ENCODE measurements at places on chromosomes 12 and 14. TPM values are rescaled to one million over a fixed set of nuclear protein-coding genes. Genes with fewer than 3 reads are reported as not detected.

Gene BATF
- not detected for total RNA-seq

Gene RALGAPA1
- total RNA-seq: 42.0 TPM

Gene PRIMA1
- total RNA-seq: 2.1 TPM

Gene PTHLH
- 0.56 TPM for total RNA-seq

Gene PLXNC1
- 5.8 TPM for total RNA-seq

Gene PMCH
- total RNA-seq: not detected

Gene ZNF641
- 17.1 TPM for total RNA-seq

Gene SERPINA9
- total RNA-seq: not detected

Gene SETD3
- 36.1 TPM for total RNA-seq

Gene CAPZA3
- not detected for total RNA-seq

Gene CKB
- total RNA-seq: 961 TPM

DNA sequence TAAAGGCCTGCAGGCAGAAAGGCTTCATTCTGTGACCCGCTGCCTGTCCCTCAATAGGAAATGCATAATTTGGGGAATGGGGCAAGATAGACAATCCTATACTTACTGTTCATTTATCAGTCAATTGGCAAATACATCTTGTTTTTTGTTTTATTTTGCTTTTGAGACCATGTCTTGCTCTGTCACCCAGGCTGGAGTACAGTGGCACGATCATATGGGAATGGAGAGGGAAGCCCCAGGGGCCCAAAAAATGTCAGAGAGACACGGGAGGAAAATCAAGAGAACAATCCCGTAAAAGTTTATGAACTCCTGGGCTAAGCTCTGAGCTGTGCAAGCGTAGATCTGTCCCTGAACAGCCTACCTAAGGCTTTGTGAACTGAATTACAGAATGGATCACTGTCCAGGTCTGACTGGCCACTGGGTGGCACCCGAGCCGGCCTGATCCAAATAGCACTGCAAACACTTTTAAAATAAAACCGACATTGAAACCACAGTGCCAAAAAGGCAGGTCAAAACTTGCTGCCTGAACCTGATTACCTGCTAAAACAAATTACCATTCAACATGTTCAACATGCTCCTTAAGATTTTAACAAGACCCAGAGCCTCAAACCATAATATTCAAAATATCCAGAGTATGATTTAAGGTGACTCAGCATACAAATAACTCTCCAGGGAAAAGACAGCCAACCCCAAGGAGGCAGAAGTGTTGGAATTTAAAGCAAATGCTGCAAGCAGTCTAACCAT, 11.8 kb downstream of the COPS7A start:
- DNase-seq: peak; percentile 42

GRCh38 chr14:24130717-24131548, 474 bp downstream of the FITM1 start:
- no peak for DNase-seq

DNA sequence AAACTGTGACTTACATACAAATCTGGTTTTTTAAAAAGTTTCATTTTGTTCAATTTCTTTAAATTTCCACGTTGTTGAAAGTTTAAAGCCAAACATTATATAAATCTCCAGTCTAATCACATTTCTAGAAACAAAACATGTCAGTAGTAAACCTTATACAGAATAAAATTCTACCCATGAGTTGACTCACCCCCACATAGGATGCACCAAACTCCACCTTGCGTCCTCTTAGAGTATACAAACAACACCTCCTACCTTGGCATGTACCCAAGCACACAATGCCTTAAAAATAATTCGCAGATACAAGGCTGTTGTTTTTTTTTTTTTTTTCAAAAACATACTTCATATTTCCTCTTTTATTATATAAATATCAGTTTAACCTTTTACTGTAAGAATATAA, 3.3 kb downstream of the FBXL14 start:
- DNase-seq: no peak

DNA sequence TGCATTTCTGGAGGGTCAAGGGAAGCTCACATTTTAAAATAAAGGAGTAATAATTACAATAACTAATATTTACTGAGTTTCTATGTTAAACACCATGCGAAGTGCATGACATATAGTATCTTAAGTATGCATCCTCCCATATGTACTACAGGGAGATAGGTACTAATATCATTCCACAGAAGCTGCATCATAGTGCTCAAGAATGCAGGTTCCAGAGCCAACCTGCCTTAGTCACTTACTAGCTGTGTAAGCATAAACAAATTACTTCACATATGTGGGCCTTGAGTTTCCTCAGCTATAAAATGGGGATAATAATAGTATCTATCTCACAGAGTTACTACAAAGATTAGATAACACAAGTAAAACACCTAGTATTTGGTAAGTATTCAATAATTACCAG, 18.3 kb downstream of the ARMH4 start:
- DNase-seq: no peak

DNA sequence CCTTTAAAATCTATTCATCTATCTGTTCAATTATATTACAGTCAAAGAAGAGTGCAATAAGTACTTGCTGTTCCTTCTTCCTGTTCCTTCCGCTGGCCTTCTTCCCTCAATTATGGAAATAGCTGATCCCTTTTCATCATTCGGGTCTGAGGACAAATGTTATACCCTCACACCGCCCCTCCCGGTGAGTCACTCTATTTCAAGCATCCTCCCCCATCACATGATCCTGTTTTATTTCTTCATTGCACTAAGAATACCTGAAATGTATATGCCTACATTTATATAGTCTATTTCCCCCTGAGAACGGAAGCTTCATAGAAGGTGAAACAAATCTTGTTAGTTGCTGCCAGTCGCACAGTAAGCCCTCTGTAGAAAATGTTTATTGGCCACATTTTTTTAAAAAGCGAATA, 2.5 kb downstream of the SLC38A1 start:
- DNase-seq: no peak

DNA sequence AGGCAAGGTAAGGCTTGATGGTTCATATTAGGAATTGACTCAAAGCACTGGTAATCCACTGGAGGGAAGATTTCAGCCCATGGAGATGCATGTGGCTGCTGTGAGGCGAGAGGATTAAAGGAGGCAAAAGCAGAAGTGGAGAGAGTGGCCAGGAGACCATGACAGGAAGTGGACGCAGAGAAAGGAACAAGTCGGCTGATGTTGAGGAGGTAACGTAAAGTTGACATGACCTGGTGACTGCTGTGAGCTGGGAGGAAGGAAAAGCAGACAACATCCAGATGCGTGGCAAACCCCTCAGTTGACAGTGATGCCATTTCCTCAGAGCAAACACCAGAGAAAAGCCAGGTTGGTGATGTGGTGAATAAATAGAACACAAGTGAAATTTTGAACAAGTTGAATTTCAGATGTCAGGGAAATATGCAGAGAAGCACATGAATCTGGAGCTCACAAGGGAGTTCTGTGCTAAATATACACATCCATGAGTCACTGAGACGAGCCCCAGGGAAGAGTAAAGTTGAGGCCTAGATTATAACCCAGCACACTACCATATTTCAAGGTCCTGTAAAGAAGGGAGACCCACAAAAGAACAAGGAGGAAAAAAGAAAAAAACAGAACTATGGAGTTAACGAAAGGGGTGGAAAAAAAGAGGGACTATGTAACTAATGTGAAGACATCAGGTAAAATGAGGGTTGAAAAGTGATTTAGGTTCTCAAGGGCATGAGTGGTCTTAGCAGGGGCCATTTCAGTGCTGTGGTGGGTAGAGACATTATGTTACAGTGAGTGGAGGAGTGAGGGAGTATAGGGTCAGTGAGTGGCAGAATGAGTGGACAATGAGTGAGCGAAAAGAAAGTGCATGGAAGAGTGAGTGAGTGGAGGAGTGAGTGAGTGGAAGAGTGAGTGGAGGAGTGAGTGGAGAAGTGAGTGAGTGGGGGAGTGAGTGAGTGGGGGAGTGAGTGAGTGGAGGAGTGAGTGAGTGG, 61.6 kb upstream of the GZMB start:
- DNase-seq: no peak

DNA sequence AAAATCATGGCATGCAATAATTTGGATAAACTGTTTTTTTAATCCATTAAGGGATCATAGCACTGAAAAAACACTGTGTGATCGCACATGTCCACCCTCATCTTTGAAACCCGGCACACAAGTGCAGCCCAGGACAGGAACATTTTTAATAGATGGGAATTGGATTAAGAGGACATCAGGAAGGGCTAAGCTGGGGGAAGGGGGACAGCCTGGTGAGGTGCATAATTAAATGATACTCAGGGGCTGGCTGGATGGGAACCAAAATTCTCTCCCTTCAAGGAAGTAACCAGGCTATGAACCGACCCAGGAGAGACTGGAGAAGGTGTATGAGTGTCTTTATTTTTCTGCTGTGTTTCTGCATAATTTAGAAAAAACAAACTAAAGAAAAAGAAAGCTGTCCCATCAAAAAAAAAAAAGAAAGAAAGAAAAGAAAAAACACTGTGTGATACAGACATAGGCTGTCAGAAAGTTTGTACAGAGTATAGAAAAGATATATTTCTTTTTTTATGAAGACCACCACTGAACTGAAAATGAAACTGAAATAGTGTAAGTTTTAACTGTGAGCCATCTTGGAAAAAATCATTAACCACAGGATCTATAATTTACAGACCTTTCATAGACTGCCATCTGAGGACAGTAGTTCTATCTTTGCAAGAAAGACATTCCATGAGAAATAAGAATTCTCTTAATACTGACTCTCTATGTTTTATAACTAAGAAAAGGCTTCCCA, 75.1 kb upstream of the SLC38A4 start:
- DNase-seq: no peak

- DNase-seq: no peak
Measured at GRCh38 chr14:69096781-69097475, 56.0 kb downstream of the DCAF5 start.

GRCh38 chr12:110513842-110514241, 11.7 kb downstream of the RAD9B start:
- DNase-seq: no peak

GRCh38 chr12:127144770-127145169, 1122.2 kb upstream of the TMEM132C start:
- DNase-seq: no peak

GRCh38 chr14:73736842-73737241, 22.7 kb upstream of the PNMA1 start:
- DNase-seq: no peak

DNA sequence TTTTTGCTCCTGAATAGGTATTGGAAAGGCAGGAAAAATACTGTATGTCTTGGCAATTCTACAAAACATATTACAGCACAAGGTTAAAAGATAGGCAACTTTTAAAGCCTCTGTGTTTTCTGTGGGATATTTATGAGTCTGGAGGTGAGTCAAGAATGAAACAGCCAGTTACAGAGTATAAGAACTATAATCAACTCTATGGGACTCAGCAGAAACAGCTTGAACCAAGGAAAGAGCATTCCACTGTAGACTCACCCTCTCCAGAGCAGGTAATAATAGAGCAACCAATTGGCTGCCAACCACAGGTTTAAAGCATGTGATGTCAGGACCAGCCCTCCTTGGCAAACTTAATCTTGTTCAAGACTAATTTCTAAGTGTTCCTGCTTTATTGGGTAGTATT, 100.5 kb upstream of the MDM1 start:
- no peak for DNase-seq

DNA sequence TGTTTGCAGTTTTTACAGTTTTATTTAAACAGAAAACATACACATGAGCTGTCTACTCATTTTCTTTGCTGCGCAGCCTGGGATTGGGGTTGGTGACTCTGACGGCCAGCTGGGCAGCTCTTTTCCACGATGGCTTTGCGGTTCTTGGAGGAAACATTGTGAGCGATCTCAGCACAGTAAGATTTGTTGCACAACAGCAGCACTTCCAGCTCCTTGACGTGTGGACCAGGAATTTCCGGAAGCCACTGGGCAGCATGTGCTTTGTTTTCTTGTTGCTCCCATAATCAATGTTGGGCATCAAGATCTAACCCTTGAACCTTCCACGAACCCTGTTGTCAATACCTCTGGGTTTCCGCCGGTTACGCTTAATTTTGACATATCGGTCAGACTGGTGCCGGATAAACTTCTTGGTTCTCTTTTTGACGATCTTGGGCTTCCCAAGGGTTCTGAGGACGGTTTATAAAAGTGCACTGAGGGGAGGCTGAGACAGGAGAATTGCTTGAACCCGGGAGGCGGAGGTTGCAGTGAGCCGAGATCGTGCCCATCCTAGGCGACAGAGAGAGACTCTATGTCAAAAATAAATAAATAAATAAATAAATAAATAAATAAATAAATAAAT, 21.8 kb downstream of the FKBP11 start:
- no peak for DNase-seq

- DNase-seq: no peak
Measured at GRCh38 chr14:75851574-75851866, 130.3 kb downstream of the TGFB3 start.

- no peak for DNase-seq
Measured at GRCh38 chr12:78866518-78866917, 1.9 kb downstream of the SYT1 start.

DNA sequence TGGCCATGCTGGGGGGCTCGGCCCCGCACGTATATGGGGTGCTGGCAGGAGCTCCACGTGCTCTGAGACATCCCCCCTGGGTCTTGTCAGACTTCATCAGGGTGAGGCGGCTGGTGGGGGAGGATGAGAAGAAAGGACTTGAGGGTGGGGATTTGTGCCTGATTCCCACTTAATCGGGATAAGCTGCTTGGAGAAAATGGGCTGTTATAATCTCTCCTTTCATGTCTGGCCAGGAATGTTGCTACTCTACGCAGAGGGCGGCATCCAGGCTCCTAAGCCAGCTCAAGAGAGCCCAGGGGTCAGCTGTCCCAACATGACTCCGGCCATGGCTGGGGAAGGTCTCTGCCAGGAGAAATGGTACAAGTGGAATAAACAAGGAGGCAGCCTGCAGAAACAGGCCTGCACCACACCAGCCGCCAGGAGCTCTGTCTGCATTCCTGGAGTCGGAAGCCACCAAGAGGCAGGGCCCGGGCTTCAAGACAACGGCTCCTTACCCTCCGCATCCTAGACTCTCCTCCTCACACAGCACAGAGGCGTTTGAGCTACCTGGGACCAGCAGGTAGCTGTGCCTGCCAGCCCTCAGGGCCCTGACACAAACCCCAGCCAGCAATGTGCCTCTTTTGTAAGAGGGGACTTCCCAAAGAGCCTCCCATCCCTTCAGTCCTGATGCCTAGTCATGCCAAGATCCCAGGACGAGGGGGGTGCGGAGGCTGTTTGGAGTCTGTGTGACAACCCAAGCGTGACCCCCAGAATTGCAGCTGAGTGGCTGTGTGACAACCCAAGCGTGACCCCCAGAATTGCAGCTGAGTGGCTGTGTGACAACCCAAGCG, 195.8 kb upstream of the DIO3 start:
- no peak for DNase-seq

GRCh38 chr12:121427556-121428050, 27.7 kb downstream of the RNF34 start:
- DNase-seq: no peak

GRCh38 chr14:99320621-99321235, 48.7 kb upstream of the BCL11B start:
- no peak for DNase-seq
